Glomerular endothelial cell (primary cell): ENCODE measurements at places on chromosomes 5 and 9.

- DNase-seq: no peak
These were observed 759.3 kb upstream of the TYRP1 start for GRCh38 chr9:11933926-11934325.

DNA sequence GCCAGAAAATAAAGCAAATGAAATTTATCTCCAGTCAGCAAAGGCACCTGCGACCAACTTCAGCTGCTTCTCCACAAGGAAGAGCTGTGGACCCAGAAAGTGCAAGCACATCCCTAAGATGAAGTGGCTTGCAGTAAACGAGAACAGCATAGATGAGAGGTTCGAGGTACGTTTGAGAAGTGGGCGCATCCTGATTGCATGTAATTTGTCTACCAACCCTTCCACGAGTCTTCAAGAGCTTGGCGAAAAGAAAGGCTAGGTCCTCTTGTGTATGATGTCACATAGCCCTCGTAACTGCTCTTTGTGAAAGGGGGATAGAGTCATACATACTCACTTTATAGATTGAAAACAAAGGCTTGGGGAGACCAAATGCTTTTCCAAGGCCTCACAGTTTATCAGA lies 6.0 kb upstream of the LCP2 start:
- no peak for DNase-seq

- DNase-seq: no peak
These were observed 2.4 kb downstream of the LTC4S start for GRCh38 chr5:179795863-179796833.

GRCh38 chr5:10624679-10625078 lies 60.8 kb downstream of the ANKRD33B start:
- no peak for DNase-seq
